ENCODE measurements at places on chromosomes 4 and X.

DNA sequence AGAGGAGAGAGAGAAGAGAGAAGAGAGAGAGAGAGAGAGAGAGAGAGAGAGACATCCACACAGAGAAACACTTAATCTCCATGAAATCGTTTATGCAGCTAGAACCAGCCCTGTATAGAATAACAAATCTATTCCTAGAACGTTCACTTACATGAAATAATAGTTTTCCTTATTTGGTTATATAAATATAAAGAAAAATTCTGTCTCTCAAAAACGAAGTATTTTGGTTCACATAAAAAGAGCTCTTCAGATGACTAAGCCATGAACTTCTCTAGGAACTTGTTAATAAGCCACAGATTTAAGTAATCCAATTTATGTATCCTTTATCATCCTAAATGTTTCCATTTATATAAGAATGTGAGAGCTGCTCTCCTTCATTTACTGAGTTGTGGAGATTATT lies 1315.1 kb upstream of the PCDH7 start:
- no peak for DNase-seq

DNA sequence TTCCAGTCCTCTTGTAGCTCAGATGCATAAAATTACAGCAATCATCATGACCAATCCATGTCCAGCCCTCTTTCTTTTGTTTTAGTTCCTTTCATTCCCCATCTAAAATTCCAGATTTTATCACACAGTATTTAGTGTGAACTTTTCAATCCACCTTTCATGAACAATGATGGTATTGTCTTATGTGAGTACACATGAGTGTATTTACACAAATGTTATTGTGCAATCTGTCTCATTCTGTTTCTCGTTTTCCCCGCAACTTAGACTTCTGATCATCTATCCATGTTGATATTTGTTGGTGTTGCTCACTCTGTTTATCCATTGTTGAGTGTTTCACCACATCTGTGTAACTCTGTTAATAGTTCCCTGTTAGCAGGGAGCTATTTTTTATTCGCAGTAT lies 9.4 kb upstream of the RASGEF1B start:
- no peak for DNase-seq

GRCh38 chrX:32592786-32593185 lies 618.6 kb downstream of the DMD start:
- DNase-seq, result no peak

DNA sequence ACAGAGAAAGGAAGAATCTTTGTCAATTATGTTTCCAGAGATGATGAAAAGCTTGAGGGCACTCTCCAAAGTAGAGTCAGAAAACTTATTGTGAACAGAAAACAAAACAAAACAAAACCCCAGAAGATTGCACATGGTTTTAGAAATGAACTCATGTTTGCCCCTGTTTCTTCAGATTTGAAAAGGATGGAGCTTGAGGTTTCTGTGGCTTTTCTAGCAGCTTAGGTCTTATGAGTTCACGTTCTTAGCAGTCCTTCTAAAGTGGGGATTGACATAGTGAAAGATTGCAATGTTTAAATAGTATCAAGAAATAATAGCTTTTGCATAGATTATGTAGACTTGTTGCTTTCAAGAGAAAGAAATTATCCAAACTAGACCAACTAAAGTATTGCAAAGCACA lies 421.8 kb downstream of the GBA3 start:
- no peak for DNase-seq

GRCh38 chrX:115400960-115401359 lies 111.4 kb downstream of the LUZP4 start:
- no peak for DNase-seq

DNA sequence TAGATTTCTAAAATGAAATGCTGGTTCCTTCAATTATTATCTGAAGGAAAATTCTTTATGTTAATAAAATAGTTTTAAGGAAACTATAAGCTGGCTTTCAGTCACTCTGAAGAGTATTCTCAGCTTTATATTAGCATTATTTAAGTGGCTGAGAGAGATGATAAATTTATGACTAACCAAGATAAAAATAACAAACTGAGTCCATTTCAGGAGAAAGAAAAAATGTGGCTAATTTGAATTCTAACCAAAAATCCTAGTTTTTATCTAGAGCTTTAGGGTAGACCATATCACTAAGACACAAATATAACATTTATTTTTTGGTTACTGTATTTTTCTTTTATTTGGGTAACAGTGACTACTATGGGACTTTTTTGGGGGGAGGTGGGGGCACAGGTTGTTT lies 59.4 kb upstream of the NAP1L5 start:
- DNase-seq, result no peak

- DNase-seq, result peak; percentile 21
Measured at GRCh38 chrX:18574591-18574990, 97.3 kb downstream of the RS1 start.

- DNase-seq, result no peak
Measured at GRCh38 chr4:48119646-48120045, 14.4 kb downstream of the TXK start.

DNA sequence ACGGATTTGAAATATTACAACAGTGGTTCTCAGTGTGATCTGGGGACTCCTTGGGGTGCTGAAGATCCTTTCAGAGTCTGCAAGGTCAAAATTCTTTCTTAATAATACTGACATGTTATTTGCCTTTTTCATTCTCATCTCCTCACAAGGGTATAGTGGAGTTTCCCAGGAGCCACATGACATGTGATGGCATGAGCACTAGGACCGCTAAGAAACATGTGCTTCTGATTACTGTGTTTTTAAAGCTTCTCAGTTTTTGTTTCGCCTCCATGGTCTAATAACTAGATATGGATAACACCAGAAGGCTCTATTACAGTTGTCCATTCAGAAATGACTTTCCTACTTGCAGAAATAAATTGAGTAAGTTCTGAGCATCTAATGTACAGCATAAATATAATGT lies 156.1 kb downstream of the RAB28 start:
- no peak for DNase-seq

GRCh38 chr4:151921811-151922210 lies 161.0 kb upstream of the GATB start:
- no peak for DNase-seq

- no peak for DNase-seq
Measured at GRCh38 chr4:110532901-110533589, 57.1 kb downstream of the ENPEP start.
